GM03348 (cell line): ENCODE measurements at places on chromosomes 11 and 22.
A peak's percentile ranks its signal among the peaks of the same experiment; 100 is the strongest.

DNA sequence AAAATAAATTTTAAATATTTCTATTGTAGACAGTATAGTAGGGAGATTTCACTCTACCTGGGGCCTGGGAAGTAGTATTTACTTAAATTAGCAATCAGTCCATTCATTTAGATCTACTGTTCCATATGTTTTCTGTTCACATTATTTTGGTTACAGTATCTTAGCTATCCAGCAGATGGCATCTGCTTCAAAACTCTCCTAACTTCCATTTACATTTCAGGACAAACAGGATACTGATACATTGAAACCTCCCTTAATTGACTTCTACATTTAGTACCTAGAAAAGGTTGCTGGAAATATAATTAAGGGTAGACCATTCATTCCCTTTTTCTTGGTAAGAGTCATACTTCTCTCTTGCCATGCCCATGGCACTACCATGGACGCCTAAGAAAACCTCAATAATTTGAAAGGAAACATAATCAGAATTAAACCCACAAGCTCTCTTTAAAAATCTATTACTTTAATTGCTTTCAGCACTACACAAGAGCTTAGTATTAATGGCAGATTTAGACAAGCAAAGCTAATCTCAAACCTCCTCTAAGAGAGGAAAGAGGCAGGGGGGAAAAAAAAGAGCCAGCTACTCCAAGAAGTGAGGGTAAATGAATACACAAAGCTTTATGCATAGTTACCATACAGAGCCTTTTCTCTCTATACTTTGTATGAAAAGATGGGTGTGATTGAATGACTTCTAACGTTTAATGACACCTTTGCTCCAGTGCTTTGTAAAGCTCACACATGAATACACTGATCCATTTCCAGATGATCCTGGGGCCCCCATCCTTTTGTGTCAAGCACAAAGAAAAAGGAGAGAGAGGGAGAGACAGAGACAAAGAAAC lies 131.2 kb upstream of the MTMR2 start:
- peak; percentile 44 for DNase-seq

DNA sequence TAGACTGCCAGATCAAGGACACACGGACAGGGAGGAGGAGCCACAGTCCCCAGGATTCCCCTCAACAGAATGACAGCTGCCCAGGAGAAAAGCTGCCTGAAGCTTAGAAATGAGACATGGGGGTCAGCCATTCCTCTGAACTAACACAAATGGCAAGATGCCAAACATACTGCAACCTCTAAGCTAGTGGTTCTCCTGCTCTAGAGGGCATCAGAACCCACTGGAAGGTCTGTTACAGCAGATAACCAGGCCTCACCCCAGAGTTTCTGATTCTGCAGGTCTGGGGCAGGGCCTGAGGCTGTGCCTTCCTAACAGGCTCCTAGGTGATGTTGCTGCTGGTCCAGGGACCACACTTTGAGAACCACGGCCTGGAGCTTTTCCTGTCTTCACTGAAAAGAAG lies 28.6 kb upstream of the BID start:
- DNase-seq, result no peak

GRCh38 chr11:104134745-104135144 lies 29.2 kb downstream of the PDGFD start:
- DNase-seq, result peak; percentile 35

GRCh38 chr11:118227865-118228785 lies 3.3 kb upstream of the JAML start:
- no peak for DNase-seq

DNA sequence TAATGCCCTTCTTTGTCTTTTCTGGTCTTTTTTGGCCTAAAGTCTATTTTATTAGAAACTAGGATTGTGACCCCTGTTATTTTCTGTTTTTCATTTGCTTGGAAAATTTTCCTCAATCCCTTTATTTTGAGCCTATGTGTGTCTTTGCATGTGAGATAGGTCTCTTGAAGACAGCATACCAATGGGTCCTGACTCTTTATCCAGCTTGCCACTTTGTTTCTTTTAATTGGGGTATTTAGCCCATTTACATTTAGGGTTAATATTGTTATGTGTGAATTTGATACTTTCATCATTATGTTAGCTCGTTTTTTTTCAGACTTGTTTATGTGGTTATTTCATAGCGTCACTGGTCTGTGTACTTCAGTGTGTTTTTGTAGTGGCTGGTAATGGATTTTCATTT lies 682.6 kb downstream of the JRKL start:
- no peak for DNase-seq

DNA sequence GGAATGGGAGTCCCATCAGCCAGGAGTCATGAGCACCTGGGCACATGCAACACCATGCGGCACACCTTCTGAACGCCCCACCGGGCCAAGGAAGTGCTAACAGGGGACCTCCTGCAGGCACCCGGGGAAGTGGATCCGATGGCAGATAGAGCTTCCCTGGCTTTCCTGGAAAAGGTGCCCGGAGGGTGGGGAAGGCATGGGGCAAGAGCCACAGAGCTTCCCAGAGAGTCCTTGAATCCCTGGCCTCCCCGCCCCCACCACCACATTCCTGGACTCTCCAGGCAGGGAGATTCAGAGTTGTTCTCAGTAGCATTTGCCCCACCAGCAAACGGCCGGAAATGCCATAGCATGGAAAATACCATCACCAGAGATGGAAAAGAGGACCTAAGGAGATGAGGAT lies 8.3 kb downstream of the TRIM29 start:
- no peak for DNase-seq

GRCh38 chr11:46981436-46981835 lies 44.9 kb downstream of the CSTPP1 start:
- DNase-seq, result no peak
